ENCODE measurements at places on chromosomes 11 and 22. TPM values are rescaled to one million over a fixed set of nuclear protein-coding genes. Genes with fewer than 3 reads are reported as not detected.

TEX54 gene
- not detected for total RNA-seq

CARD18 gene
- not detected for total RNA-seq

TMEM25 gene
- total RNA-seq, result 36.9 TPM

KCNA4 gene
- 0.13 TPM for total RNA-seq

TRIM3 gene
- 20.9 TPM for total RNA-seq

CARNS1 gene
- total RNA-seq, result 1.8 TPM

INS gene
- not detected for total RNA-seq

RFPL1 gene
- not detected for total RNA-seq

Data from gastroesophageal sphincter (tissue), 4 donors.